ENCODE measurements at places on chromosomes 12 and 14.

DNA sequence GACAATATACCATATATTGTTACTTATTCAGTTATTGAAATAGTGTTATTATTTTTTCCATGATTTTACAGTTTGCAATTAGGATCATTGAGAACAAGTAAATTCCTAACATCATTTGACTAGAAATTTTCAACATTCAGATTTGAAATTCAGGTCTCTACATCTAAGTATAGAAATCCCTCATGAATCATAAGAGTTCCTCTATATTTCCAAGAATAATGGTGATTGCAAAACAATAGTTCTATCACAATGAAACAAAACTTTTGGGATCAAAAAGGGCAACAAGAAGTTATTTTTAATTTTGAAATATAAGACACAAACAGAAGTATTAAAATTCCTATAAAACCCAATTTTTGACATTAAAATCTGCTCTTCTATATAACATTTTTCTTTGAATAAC, 10.8 kb downstream of the CLEC1A start:
- DNase-seq = no peak

DNA sequence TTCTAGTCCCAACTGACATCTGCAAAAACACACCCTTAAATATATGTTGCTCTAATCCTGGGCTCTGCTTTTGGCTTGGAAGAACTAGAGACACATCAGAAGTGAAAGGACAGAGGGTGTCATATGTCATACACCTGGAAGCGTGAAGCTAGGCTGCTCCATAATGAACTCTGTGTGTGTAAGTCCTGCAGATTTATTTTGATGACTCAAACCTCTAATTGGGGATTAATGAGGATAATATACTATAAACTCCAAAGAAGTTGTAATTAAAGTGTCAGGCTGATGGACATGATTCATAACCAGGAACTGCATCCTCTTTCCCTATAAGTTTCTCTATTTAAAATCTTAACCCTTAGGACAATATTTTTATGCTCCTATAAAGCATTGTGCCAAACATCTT, 4.4 kb upstream of the KCNK10 start:
- DNase-seq = no peak

DNA sequence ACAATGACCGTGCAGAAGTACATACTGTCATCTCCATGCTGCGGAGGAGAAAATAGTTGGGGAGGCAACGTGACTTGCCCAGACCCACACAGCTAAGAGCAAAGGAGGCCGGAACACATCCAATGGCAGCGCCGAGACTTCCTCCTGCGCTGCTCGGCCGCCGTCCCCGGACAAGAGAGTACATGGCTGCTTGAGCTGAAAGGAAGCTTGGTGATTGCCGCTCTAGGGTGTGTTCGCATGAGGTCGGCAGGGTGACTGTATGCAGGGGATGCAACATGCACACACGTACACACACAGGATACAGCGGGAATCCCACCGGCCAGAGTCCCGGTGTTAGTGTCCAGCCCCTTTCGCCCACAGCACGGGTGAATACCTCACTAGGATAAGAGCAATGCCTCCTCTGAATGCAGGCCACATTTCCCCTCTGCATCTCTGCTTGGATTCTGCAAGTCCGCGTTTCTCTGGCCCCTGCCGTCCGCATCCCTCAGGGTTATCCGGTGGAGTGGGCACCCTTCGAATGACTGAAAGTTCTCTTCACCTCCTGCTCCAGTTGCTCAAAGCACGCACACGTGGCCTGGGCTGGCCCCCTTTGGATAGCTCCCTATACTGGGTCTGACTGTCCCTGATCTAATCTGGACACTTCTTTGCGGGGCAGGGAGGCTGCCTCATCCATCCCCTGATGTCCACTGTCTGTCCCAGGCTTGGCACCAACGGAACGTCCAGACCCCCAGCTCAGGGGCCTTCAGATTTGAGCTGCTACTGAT, 78.8 kb downstream of the GSC start:
- DNase-seq = no peak

DNA sequence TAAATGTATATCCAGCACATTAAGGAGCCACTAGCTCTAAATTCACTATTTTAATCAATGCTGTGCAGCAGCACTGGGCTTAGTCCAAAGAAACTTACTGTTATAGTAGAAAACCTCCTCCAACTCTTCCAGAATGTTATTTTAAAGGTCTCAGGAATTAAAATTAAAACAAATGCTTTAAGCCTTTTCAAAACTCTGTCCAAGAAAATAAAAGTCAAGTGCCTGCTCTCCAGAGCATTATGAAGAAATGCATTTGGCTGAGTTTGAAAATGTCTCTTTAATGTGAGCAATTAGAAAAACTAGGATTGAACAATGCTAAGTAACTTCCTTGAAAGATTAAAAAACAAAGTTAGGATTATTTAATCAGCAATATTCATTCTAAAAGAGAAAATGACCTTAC, 322.4 kb upstream of the DCN start:
- DNase-seq = no peak

GRCh38 chr14:81478446-81478845, 55.2 kb downstream of the SEL1L start:
- no peak for DNase-seq

Measured in stimulated activated CD4-positive, alpha-beta T cell treated with anti-CD3 and anti-CD28 coated beads, Interleukin-1b, Interleukin-23, amount 100 ng/mL, for 1 hour (primary cell).